ENCODE measurements at places on chromosomes 3 and 15. TPM values are rescaled to one million over a fixed set of nuclear protein-coding genes. Genes with fewer than 3 reads are reported as not detected.
A peak's percentile ranks its signal among the peaks of the same experiment; 100 is the strongest.

DNA sequence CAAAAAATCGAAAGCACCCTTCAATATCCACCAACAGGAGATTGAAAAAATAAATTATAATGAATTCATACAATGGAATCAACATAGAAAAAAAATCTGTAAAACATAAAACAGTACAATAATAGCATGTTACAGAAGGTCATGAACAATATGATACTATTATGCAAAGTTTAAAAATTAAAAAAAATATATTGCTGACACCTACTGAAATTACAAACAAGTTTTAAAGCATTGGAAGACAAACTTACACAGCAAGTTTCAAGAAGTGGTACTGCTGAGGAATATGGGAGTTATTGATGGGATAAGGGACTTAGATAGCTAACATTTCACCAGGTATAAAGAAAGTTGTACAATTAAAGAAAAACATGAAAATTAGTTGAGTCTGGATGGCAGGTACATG, 89.4 kb downstream of the EFL1 start:
- DNase-seq, result no peak

- DNase-seq, result no peak
Observed at GRCh38 chr3:128068156-128068620, 16.0 kb downstream of the SEC61A1 start.

DNA sequence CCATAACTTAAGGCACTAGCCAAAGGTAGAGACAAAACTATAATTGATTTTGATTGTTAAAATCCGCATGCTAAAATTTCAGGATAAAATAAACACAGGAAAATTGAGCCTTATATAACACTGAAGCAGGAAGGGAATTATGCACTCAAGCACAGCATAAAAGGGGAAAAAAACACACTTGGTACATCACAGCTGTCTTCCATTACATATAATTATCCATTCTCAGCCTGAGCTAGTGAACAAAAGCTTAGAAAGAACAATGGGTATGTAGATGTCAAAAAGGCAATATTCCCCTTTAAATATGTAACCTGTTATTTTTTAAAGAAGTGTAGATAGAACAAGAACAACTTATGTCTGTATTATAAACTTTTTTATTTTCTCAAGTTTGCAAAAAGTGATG, 899.2 kb downstream of the ROBO1 start:
- DNase-seq, result no peak

Gene CGNL1
- polyA plus RNA-seq, result 0.25 TPM

GRCh38 chr3:36832406-36832805, 68.1 kb upstream of the DCLK3 start:
- no peak for DNase-seq

- DNase-seq, result no peak
Observed at GRCh38 chr3:122123850-122124249, 59.6 kb upstream of the CASR start.

- DNase-seq, result peak; percentile 4
Observed at GRCh38 chr3:173733029-173733652, 335.6 kb downstream of the NLGN1 start.

GRCh38 chr3:57818772-57819171, 62.7 kb downstream of the SLMAP start:
- DNase-seq, result no peak

DNA sequence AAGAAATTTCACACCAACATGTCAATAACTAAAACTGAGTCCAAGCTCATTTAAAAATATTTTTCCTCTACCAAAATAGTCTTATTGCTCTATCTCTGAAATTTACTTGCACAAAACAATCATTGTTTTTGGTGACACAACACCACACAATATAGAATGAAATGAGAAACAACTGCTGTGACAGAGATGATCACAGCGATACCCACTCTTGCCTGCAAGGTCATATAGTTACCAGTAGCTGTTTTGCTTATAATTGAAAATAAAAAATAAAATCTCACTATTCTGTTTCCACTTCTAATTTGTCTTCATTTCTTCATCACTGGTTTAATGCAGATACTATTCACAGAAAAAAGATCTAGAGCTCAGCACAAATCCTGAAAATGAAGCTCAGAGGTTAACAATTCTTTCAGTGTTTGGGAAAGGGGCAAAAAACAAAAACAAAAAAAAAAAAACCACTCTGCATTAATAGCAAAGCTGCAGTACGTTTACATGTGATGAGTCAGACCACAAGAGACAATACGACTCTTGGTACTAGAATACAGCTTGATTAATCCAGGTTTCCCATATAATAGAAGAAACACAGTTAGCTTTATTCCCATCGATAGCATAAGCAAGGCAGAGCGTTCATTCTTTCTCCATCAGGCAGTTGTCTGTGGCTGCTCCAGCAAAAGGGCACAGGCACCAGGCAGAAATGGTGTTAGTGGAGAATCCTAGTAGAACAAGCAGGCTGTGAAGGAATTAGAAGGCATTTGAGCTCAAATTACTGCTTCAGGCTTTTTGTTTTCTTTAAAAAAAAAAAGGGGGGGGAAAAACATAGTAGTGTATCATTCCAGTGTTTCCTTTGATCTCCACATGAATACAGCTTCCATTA, 773 bp downstream of the ANKRD28 start:
- peak; percentile 34 for DNase-seq

Gene CAND2
- polyA plus RNA-seq, result 5.8 TPM

Gene TMEM158
- 24.7 TPM for polyA plus RNA-seq

DNA sequence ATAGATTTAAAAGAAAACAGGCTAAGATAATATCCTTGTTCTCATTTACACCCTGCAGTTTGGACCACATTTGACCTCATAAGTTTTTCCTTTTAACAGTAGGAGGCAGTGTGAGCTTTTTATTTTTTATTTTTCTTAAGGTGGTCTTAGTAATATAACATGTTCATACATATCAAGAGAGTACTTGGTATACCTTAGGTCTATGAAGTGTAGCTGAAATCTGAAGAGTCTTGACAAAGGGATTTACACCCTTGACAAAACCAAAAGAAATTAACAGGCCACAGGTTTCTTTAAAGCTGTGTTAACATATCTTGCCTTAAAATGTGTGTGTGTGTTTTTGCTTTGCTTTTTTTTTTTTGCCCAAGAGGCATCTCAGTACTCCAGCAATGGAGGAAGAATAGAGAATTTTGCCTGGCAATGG, 3.2 kb downstream of the RAP2B start:
- DNase-seq, result no peak

DNA sequence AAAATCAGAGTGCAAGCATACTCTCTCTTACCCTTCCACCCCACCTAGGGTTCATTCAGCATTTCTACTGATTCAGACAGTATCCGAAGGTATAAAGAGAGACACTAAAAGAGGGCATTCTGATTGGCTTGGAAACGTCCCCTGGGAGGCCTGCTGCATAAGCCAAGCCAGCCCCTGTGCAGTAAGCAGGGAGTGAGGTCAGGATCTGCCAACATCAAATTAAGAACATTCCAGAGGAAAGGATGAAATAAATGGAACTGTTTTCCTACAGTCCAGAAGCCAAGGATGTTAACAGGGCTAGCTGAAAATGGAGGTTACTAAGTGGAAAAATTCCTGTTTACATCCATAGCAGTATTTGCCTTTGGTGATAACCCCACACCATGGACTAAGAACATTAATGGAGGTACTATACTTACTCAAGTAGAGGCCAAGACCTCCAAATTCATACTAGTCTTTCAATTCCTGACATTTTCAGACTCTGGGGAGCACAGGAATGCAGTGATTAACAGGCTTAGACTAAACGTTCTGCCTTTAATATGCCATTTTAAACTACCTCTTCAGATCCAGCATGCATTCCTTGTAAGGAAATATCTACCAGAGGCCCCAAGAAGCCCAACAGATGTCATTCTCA, 34.5 kb downstream of the NPTN start:
- DNase-seq, result no peak

Gene ZBTB38
- polyA plus RNA-seq, result 85.1 TPM

Gene IL17RB
- not detected for polyA plus RNA-seq

GRCh38 chr3:120100711-120101110, 6.5 kb upstream of the GSK3B start:
- no peak for DNase-seq

Gene INO80
- 5.3 TPM for polyA plus RNA-seq

Gene AAGAB
- polyA plus RNA-seq, result 49.1 TPM

Gene PFKFB4
- polyA plus RNA-seq, result 6.1 TPM

Gene SMAD6
- 2.2 TPM for polyA plus RNA-seq

GRCh38 chr15:75347222-75348033, 589 bp downstream of the NEIL1 start:
- DNase-seq, result no peak

Gene PLCH1
- polyA plus RNA-seq, result 0.04 TPM

GRCh38 chr15:87135109-87135508, 1055.4 kb downstream of the AGBL1 start:
- DNase-seq, result no peak

- DNase-seq, result peak; percentile 73
Observed at GRCh38 chr3:192892981-192893700, 24.5 kb downstream of the MB21D2 start.

- peak; percentile 86 for DNase-seq
Observed at GRCh38 chr3:39177708-39178332, 14.6 kb downstream of the XIRP1 start.

DNA sequence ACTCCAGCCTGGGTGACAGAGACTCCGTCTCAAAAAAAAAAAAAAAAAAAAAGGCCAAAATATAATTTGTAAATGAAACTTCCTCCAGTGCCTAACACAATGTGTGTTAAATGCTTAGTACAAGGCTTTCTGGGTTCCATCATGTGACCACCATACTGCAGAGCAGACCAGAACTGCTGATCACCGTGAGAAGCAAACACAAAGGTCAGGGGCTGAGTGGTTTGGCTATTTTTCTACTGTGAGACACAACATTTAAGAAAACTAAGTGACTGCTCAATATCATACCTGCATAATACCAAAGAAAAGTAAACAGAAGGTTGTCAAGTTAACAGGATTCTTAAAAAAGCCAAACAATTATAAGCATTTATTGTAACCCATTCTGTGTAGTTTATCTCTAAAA, 13.2 kb downstream of the ABCC5 start:
- DNase-seq, result no peak

Gene PLSCR5
- polyA plus RNA-seq, result not detected

Gene AHSG
- not detected for polyA plus RNA-seq

GRCh38 chr3:36546226-36546625, 165.9 kb downstream of the STAC start:
- DNase-seq, result no peak

DNA sequence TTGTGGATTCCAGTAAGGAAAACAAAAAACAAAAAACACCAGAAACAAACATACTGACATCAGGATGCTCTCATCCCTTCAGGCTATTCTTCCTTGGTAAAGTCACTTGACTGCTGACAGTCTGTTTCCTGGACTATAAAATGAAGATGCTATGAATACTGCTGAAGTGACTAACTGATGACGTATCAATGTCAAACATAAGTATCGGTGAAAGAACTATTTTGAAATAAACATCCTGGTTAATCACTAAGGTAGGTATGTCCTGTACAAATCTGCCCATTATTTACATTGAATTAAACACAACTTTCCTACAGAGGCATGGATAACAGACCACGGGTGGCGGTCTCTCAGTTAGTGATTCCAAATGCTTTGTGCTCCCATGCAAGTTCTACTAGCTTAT, 45.9 kb downstream of the CHAC1 start:
- DNase-seq, result peak; percentile 81

GRCh38 chr3:152245498-152246170, 23.1 kb upstream of the MBNL1 start:
- DNase-seq, result no peak

Gene SOX14
- polyA plus RNA-seq, result not detected

DNA sequence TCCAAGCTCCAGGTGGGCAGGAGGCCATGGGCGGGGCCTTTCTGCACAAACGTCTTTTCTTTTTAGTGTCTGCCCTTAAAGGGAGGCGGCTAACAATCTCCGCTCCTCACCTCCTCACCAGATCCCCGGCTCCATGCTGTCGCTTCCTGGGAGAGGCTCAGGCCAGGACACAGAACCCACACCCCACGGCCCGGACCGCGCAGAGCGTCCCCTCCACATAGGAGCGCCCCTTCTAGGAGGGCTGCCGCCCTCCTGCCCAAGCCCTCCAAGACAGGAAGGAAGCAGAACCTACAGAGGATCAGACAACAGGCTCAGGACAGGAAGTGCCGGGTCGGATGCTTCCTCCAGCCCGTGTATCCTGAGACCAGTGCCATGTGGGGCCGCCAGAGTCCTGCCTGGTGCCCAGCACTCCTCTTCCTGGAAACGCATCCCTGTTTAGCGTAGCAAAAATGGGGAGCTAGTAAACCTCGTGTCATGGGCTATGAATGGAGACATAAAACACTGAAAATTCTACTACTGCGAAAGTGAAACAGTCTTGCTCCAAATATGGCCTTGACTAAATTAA, 83.2 kb upstream of the ATP10A start:
- no peak for DNase-seq

Gene SLCO2A1
- 1.7 TPM for polyA plus RNA-seq

GRCh38 chr3:20857636-20858035, 671.6 kb upstream of the SGO1 start:
- no peak for DNase-seq

- no peak for DNase-seq
Observed at GRCh38 chr3:44482721-44483120, 5.3 kb upstream of the ZNF445 start.

DNA sequence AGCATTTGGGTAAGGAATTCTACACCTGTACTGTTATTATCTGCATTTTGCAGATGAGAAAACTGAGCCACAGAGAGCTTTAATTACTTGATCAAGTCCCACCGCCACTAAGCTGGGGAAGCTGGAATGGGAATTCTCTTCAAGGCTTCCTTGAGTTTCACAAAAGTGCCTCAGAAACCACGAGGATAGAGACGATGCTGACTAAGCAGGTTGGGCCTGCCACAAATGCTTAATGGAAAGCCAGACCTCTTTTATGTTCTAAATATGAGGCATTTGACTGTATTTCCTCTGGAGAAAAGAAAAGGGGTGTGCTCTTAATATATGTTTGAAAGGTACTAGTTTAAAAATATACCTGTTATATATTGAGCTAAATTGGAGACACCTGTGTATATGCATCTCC, 34.7 kb downstream of the ADAMTS9 start:
- no peak for DNase-seq

DNA sequence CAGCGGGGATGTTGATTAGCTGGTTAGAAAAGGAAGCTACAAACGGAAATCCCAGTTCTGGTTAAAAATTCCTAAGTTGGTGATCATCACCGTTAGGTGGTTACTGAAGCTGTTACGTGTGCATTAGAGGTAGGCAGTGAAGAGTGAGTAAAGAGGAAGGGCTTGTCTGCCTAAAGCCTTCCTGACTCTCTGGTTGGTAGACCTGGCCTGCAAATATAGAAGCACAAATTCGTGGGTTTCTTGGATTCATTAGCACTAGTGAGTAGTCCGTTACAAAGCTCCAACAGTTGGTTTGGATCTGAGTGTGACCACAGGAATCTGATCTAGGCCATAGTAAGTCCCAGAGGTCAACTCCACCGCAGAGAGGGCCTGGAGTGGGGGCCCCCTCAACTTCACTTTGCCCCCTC, 174.0 kb upstream of the TP63 start:
- no peak for DNase-seq

- no peak for DNase-seq
Observed at GRCh38 chr3:10721101-10721500, 94.9 kb upstream of the SLC6A11 start.

- no peak for DNase-seq
Observed at GRCh38 chr3:4898454-4899313, 80.6 kb upstream of the BHLHE40 start.

- no peak for DNase-seq
Observed at GRCh38 chr3:30256474-30256873, 349.9 kb upstream of the TGFBR2 start.
